ENCODE measurements at places on chromosomes 7 and 10.

- DNase-seq, result no peak
Measured at GRCh38 chr7:139948587-139949335, 114.0 kb downstream of the PARP12 start.

GRCh38 chr10:81152656-81153055, 615.0 kb downstream of the SH2D4B start:
- no peak for DNase-seq

DNA sequence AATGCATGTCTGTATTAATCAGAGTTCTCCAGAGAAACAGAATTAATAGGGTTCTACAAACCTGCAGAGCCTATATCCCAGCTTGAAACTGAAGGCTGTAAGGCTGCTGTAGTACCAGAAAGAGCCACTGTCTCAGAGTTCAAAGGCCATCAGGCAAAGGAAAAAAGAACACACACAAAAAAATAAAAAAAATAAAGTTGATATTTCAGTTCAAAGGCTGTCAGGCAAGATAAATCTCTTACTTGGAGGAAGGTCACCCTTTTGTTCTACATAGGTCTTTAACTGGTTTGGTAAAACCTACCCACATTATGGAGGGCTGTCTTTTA, 12.0 kb upstream of the TMEM26 start:
- no peak for DNase-seq

- peak; percentile 16 for DNase-seq
Measured at GRCh38 chr10:70381471-70382421, 679 bp downstream of the LRRC20 start.

GRCh38 chr7:27842094-27842692, 102.2 kb downstream of the TAX1BP1 start:
- no peak for DNase-seq

DNA sequence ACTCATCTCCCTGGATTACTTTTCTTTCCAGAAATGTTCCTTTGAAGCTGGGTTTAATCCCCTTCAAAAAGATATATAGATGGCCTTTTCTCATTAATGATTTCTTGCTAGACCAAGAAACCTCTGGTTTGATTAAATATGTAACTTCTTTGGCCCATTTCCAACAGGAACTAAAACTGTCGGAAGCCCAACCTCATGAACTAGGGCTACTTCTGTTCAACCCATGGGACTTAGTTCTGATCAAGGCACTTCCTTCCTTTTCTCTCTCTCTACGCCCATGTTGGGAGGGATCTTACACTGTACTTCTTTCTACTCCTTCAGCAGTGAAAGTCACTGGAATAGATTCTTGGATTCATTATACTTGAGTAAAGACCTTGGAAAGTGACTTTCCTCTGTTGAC, 83.6 kb downstream of the TMEM106B start:
- DNase-seq, result no peak

DNA sequence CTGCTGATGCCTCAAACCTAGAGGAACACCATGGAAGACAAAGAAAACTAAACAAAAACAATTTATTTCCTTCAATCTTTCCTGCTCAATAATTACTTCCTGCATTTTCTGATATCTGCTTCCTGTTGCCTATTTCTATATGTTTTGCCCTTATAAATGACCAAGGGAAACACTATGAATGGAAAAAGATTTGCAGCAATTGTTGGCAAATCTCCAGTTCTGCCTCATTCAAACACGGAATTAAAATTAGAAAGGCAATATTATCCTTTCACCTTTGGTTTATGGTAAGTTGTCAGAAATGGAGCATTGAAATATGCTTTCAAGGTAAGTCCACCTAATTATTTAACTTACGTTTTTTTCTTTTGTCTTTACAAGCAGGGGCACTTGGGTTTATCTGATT, 552.2 kb upstream of the ANKRD30A start:
- no peak for DNase-seq

GRCh38 chr10:17227367-17228090, 512 bp upstream of the VIM start:
- DNase-seq, result no peak

DNA sequence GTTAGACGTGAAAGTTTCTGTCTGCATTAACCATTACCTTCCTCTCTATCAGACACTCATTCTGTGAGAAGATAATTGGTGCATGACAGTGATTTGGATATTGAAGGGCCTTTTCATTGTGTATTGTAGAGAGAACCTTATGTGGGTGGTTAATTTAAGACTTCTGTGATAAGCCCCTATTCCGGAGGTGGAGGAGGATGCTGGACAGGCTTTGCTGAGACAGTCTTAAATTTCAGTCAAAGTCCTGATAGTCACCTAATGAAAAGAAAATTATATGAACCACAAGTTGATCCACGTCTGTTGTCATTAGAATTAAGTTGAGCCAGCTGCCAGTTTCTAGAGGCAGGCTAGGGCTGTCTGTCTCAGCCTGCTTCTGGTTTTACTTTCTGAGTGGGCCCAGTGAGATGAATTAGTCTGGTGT, 62.9 kb downstream of the CELF2 start:
- DNase-seq, result no peak

- peak; percentile 45 for DNase-seq
Measured at GRCh38 chr7:49852619-49853462, 79.4 kb downstream of the VWC2 start.

DNA sequence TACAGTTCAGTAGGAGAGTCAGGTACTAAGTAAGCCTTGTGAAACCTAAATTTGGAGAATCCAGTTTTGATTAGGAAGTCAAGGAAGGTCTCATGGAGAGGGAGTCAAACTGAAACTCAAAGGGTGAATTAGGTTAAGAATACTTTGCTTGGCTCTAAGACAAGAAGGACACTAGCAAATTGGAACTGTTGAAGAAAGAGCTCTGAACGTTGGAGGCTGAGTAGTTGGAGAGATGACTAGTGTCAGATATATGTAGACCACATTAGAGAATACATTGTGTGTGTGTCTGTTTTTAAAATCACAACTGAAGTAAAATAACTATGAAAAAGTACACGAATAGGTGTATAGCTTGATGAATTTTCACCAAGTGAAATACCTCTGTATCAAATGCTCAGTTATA, 6.3 kb downstream of the VPS26A start:
- DNase-seq, result no peak

DNA sequence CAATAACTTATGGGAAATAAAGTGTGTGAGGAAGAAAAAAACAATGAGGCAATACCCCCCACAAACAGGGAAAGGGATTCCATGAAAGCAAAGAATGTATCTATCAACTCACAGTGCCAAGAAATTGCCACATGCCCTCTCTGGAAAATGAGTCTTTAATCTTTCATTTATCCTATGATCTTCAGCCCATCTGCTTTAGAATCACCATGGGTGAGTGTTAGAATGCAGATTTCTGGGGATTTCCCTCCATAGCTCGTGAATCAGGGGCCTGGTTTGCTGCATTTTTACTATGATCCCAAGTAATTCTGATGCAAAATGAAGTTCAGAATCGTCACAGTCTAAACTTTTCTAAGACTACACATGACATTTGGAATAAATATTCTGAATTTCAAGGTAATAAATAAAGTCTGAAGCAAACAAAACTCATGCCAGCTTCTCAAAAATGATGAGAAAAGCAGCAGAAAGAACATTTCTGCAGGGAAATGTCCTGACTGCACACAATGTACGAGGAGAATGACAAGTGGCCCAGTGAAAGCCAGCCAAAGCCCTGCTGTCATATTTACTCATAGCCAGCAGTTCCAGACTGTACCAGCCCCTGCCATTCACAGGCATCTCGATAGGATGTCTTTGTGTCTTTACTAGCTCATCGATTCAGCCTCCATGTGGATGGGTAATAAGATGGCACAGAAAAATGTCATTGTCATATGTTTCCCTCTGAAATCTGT, 167.1 kb downstream of the ELMO1 start:
- DNase-seq, result no peak

- no peak for DNase-seq
Measured at GRCh38 chr7:3003936-3004335, 39.7 kb downstream of the CARD11 start.

DNA sequence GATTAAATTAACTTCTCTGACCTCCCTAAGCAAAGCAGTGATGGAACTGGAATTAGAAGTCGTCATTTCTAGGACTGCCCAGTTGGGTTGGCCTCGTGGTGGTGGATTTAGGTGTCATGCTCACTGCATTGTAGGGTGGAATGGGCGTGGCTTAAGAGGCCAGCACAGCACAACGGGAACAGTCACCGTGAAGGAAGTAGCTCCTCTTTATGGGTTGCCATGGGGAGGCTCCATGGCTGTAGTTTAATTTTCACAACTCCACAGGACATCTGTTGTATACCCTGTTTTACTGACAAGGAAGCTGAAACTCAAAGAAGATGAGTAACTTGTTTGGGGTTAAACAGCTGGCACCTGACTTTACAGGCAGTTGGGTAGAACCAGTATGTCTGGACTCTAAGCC, 208.3 kb downstream of the CELF2 start:
- DNase-seq, result no peak

DNA sequence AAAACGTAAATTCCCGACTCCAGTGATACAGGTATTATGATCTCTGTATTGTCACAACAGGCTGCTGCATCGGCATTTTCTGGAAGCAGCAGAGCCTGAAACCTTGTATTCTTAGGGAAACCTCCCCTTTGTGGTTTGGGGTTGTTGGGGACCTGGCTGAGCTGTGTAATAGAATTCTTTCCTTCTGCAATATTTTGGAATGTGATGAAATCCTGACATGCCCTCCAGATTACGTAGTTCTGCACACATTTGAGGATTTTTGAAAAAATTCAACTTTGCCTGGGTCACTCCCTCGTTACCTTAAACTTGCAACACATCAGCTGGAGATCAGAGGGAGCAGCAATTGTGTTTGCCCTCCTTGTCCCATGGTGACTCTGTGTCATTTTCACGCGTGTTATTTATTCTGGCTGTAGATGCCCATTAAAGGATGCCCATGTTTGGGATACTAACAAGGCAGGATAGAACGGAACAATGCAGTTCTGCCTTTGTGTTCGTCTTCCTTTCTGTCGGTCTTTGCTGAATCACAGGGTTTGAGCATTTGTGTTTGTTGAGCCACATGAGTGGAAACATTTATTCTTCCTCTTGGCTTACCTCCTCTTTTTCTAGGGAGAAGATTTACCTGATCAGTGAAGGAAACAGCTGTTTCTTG, 181.7 kb downstream of the TCF7L2 start:
- no peak for DNase-seq

GRCh38 chr7:41701068-41701941, 1.6 kb downstream of the INHBA start:
- no peak for DNase-seq

GRCh38 chr10:28047061-28047460, 48.2 kb upstream of the ODAD2 start:
- DNase-seq, result no peak

DNA sequence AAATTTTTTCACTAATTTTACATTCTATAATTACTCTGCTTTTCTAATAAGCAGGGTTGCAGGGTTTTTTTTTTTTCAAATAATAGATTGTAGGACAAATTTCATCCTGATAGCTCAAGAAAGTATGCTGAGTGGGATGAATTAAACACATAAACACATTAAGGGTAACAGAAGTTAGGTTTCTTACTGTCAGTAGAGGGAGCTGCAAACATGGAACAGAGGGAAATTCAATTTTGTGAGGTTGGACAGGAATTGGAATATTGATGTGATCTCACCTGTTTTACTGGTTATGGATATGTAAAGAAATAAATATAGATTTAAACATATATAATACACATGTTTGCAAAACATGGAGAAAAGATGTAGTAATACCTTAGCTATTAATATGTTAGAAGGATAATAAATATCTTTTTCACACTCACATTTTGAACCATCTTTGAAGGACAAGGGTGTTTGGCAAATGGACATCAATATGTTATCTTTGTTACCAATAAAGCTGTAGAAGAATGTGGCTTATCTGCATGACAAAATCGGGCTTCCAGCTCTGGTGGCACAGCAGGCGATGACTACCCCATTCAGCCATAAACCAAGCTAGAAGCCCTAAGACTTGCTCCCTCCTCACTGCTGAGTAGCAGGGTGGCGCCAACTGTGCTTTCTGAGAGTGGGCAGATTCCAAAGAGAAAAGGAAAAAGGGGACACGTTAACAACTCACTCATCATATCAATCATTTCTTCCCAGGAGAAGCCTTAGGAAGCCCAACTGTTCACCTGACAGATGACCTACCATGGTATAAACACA, 1257.4 kb downstream of the GATA3 start:
- peak; percentile 15 for DNase-seq

- DNase-seq, result no peak
Measured at GRCh38 chr10:43708262-43708661, 59.6 kb upstream of the ZNF32 start.

DNA sequence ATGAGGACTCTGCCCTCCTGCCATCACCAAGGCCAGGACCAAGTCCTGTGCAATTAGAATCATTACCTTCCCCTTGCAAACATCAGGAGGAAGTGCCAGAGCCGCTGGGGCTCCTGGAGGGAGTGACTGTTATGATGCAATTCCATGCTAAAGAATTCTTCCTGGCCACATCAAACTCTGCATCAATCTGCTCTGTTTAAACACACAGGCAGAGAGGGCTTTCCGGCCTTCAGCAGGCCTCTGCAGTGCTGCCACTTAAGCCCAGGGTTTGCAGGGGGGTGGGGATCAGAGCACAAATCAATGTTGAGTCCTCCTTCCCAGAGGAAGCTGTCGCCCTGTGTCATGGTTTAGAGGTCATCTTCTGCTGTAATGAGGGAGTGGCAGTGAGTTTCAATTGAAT, 58.1 kb downstream of the CTBP2 start:
- no peak for DNase-seq

- peak; percentile 100 for DNase-seq
Measured at GRCh38 chr7:2403014-2403717, at the start of gene CHST12. Gene CHST12 (plus strand): TSS chr7:2403611. CDS start chr7:2432640, 29,029 bp downstream.

DNA sequence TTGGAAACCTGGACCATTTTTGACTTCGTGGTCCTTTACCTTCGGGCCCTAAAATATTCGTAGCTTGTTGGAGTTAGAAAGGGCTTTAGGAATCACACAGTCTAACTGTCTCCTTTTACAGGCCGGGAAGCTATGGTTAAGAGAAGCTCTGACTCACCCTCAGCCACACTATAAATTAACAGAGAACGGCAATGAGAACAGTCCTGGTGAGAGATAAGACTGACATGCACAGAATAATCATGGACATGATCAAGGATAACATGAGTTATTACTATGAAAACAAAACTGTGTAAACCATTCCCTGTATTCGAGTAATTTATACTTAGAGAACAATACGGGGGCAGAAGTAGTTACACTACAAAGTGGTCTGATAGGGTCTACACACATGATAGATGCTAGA, 162.5 kb upstream of the MALRD1 start:
- peak; percentile 17 for DNase-seq

DNA sequence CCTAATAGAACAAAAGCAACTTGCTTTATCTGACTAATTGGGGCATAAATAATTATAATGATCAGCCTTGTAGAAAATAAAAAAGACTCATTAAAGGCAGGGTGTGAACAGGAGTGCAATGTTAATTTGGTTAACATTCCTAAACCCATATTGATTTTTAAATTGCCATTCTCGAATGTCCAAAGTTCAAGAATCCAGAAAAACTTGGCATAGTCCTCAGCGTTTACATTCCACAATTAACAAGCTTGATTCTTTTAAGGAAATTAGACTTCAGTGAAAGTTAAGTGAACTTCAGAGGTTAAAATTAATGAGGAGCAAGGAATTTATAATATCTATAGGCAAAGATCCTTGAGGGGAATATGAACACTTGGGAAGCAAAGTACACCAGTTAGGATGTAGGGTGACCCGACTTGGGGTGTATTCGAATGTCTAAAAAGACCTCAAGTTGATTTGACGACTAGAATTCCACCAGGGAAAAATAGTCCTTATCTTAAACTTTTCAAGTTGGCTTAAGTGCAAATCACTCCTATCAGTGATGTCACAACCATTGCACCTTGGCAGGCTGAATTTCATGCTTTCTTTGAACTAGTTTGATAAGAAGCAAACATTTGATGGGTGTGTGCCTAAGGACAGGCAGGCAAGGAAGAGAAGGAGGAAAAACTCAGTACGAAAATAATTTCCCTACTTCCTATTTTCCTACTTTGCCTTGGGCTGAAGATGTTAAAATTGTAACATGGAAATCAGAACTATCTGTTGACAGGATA, 830.4 kb upstream of the COBL start:
- DNase-seq, result no peak

Data from HEK293T (cell line).